Smooth muscle cell of the pulmonary artery (primary cell): ENCODE measurements at places on chromosomes 16 and 17. TPM values are rescaled to one million over a fixed set of nuclear protein-coding genes. Genes with fewer than 3 reads are reported as not detected.

The SCGB1C2 gene
- not detected in 2 replicates for total RNA-seq

The NFATC3 gene
- 17.7 and 18.5 TPM in 2 replicates for total RNA-seq

The HS3ST6 gene
- total RNA-seq, result not detected in 2 replicates

The HP gene
- 0.20 TPM in 1 of 2 replicates, not detected in the other for total RNA-seq

The PRAC1 gene
- not detected in 2 replicates for total RNA-seq

The ZNF385C gene
- total RNA-seq, result 0.03 TPM in 1 of 2 replicates, not detected in the other

The GP2 gene
- total RNA-seq, result not detected in 2 replicates

The SYNGR3 gene
- total RNA-seq, result 4.0 and 12.5 TPM in 2 replicates

The KRTAP9-2 gene
- not detected in 2 replicates for total RNA-seq

The SNAI3 gene
- total RNA-seq, result 0.23 TPM in 1 of 2 replicates, not detected in the other

The RNPS1 gene
- 45.6 and 57.1 TPM in 2 replicates for total RNA-seq

The KRTAP17-1 gene
- total RNA-seq, result not detected in 2 replicates

The MMP2 gene
- total RNA-seq, result 977 and 1,577 TPM in 2 replicates

The OR4D1 gene
- total RNA-seq, result not detected in 2 replicates

The FASN gene
- 126 and 301 TPM in 2 replicates for total RNA-seq

The TCAP gene
- total RNA-seq, result 0.52 and 0.53 TPM in 2 replicates

The LRRC36 gene
- total RNA-seq, result 0.17 TPM in 1 of 2 replicates, not detected in the other

The KRT16 gene
- total RNA-seq, result 1.3 and 2.9 TPM in 2 replicates

The MAF gene
- 1.6 and 10.1 TPM in 2 replicates for total RNA-seq

The KCTD5 gene
- 20.3 and 25.3 TPM in 2 replicates for total RNA-seq

The ALOXE3 gene
- not detected in 2 replicates for total RNA-seq

The MT1X gene
- 16.5 and 18.4 TPM in 2 replicates for total RNA-seq

The SLC47A1 gene
- 3.5 and 4.9 TPM in 2 replicates for total RNA-seq

The MPV17L gene
- total RNA-seq, result 0.78 and 2.1 TPM in 2 replicates

The GAST gene
- total RNA-seq, result not detected in 2 replicates

The ASGR1 gene
- total RNA-seq, result 0.26 and 0.43 TPM in 2 replicates

The ZPBP2 gene
- total RNA-seq, result not detected in 2 replicates

The TBC1D3G gene
- total RNA-seq, result 0.07 TPM in 1 of 2 replicates, not detected in the other

The KRTAP2-1 gene
- not detected in 2 replicates for total RNA-seq

The TBC1D3D gene
- total RNA-seq, result 0.33 TPM in 1 of 2 replicates, not detected in the other

The TMEM238L gene
- total RNA-seq, result not detected in 2 replicates

The HS3ST3B1 gene
- 0.23 and 0.46 TPM in 2 replicates for total RNA-seq

The C16orf74 gene
- total RNA-seq, result 1.7 and 2.9 TPM in 2 replicates

The NPIPB2 gene
- 5.2 and 7.3 TPM in 2 replicates for total RNA-seq

The PRDM7 gene
- total RNA-seq, result not detected in 2 replicates

The OVCA2 gene
- 20.4 and 22.2 TPM in 2 replicates for total RNA-seq

The TNFRSF17 gene
- total RNA-seq, result 0.10 TPM in 1 of 2 replicates, not detected in the other

The KCNH4 gene
- total RNA-seq, result 0.03 TPM in 1 of 2 replicates, not detected in the other

The SKAP1 gene
- not detected in 2 replicates for total RNA-seq

The ABCC11 gene
- 0.26 and 0.30 TPM in 2 replicates for total RNA-seq

The LGALS9B gene
- not detected in 2 replicates for total RNA-seq

The NEUROD2 gene
- total RNA-seq, result not detected in 2 replicates

The MARCHF10 gene
- total RNA-seq, result under 0.01 and 0.03 TPM in 2 replicates

The ARL4D gene
- total RNA-seq, result 22.0 and 22.2 TPM in 2 replicates

The CLEC3A gene
- not detected in 2 replicates for total RNA-seq

The CD300LB gene
- total RNA-seq, result not detected in 2 replicates

The RASD1 gene
- 0.53 and 2.3 TPM in 2 replicates for total RNA-seq

The TP53TG3B gene
- total RNA-seq, result not detected in 2 replicates

The TEFM gene
- 8.6 and 9.2 TPM in 2 replicates for total RNA-seq

The KRTAP4-4 gene
- not detected in 2 replicates for total RNA-seq

The C1QTNF8 gene
- total RNA-seq, result 0.13 TPM in 1 of 2 replicates, not detected in the other

The WDR81 gene
- 26.3 and 30.7 TPM in 2 replicates for total RNA-seq
